ENCODE measurements at places on chromosomes 7 and 10. TPM values are rescaled to one million over a fixed set of nuclear protein-coding genes. Genes with fewer than 3 reads are reported as not detected.

OR2A1 gene
- 0.14 TPM for total RNA-seq

GRCh38 chr10:60732807-60733516, 45.3 kb upstream of the CDK1 start:
- no peak for DNase-seq

AGBL3 gene
- 0.54 TPM for total RNA-seq

GRCh38 chr7:43767311-43767710, 8.8 kb downstream of the BLVRA start:
- DNase-seq, result no peak

TNRC18 gene
- 182 TPM for total RNA-seq
